ENCODE measurements at places on chromosomes 3 and 15.
A peak's percentile ranks its signal among the peaks of the same experiment; 100 is the strongest.

DNA sequence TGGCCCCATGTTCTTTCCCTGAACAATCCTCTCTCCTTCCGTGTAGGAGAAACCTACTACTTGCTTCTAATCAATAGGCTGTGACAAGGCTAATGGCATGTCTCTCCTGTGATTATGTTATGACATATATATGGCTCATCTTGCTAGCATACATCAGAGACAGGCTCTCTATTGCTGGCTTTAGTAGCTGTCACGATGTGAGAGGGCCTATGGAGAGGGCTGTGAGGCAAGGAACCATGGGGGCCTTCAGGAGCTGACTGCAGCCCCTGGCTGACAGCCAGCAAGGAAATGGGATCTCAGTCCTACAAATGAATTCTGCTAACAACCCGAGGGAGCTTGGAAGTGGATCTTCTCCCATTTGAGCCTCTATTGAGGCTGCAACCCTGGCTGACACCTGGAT lies 96.3 kb downstream of the EOMES start:
- DNase-seq = no peak

- no peak for DNase-seq
Measured at GRCh38 chr3:14121859-14122258, 2.8 kb downstream of the CHCHD4 start.

GRCh38 chr3:194255252-194256039 lies 95.7 kb downstream of the CPN2 start:
- no peak for DNase-seq

GRCh38 chr15:51830276-51830806 lies 888 bp downstream of the TMOD3 start:
- no peak for DNase-seq

- DNase-seq = no peak
Measured at GRCh38 chr3:113124256-113124830, 87.0 kb upstream of the BOC start.

DNA sequence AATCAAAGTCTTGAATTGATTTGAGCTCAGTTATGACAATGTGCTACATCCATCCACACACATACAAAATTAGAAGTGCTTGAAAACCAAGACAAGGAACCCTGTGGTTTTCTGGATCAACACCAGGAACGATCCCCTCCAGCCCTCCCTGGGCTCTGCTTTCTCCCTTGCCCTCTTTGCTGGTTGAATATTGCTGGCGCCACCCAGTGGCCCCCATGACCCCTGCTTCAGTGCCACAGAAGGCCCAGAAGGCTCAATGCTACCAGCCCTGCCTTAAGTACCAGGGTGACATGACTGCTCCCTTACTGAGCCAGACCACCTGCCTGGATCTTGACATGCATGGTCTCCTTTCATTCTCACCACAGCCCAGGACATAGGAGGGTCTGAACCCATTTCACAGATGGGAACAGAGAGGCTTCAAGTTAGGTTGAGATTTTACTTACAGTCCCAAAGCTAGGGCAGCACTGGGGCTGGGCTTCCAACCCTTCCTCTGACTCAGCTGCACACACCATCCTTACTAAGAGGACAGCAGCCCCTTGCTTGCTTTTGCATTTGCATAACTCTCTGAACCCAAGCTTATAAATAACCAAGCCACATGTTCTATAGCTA lies 15.0 kb downstream of the IL12A start:
- DNase-seq = no peak

DNA sequence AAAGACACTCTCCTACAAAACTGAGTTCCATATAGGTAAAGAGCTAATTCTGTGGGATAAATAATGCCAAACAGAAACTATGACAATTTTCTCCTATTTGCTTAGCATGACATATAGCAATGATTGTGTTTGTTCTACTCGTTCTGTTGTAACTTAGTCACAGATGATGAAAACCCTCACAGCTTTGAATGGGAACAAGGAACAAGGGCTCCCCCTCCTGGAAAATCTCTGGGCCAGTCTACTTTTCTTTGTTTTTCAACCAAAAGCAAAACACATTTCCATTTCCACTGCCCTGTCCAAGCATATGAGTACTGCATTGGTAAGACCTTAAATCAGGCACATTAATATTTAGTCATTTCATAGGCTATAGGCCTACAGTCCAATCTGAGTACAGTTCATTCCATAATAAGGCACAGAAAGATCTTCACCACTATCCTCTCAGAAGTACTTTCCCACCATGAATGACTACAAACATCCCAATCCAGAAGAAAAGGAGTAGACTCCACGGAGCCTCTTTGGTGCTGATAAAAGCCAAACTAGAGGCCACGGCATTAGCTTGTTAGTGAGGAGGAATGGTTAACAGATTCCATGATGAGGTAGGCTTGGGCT lies 67.1 kb downstream of the ATP8B4 start:
- DNase-seq = peak; percentile 51

DNA sequence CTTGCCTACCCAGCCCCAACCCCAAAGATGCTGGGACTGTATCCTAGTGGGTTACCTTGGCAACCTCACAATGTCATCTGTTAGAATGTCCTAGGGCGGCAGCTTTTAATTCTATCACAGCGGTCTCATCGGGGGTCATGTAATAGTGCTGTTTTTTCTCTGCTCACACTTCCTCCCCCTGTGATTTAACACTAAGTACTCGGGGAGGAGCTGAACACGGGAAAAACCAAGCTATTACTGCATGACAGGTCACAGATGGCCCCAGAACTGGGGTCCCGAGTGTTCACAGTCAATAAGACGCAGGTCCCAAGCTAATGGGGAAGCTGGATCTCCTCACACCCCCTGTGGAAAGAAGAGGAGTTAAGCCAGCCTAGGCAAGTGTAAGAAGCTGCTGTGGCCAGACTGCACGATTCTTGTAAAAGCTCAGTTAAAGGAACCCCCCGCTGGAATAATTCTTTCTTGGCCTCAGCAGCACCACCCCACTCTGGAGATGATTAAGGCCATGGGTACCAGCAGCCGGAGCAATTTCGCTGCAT lies 2.5 kb upstream of the RFTN1 start:
- DNase-seq = no peak

GRCh38 chr15:63234451-63234870 lies 42.9 kb upstream of the APH1B start:
- no peak for DNase-seq
